Stimulated activated CD8-positive, alpha-beta memory T cell treated with anti-CD3 and anti-CD28 coated beads, Interleukin-2, amount 100 ng/mL, for 48 hours (primary cell): ENCODE measurements at places on chromosomes 2 and 18.

DNA sequence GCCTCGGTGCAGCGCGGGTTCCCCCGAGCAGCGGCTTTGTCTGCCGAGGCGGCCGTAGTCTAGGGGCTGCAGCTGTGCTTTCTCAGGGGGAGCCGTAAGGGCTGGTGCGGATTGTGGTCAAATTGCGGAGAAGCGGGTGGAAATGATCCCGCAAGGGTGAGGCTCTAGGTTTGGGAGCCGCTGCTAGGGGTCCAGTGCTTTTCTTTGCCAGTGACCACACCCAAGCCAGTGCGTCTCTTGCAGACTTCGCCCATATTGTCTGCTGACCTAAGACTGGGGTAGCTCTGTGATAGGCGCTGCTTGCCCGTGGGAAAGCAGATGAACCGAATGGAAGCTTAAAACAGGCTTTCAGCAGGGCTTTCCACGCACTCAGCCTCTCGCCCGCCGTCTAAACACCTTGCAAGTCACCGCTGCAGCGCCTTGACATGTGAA is 2.1 kb downstream of the DPYSL5 start:
- no peak for DNase-seq

DNA sequence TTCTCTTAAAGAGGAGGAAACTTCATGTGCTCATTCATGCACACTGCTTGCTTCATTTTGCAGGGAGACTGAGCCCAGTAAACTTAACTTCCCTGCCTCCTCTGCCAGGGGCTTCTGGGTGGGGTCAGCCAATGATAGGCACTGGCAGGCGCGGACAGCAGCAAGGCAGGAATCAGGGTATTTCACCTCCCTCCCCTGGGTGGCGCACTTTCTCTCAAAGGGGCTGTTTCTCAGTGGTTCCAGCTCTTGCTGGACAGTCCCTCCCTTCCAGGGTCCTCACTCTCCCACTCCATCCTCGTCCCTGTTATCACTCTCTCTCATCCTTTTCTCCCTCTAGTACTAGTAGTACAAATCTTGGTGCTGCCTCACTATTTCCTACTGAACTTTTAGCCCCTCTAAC is 320.5 kb upstream of the ZNF521 start:
- no peak for DNase-seq

DNA sequence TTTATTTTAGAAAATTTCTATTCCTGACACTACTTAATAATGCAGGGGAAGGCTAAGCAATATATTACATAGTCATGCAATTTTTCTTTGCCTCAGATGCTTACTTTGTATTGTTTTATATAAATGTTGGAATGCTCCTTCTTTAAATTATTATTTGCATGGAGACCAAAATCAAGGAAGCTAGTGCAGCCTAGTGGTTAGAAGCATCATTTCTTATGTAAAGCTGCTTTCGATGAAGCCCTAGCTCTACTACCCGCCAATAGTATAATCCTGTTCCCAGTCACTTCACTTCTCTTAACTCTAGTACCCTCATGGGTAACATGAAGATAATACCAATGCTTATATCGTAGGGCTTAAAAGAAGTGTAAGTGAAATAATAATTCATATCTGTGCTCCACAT is 198.9 kb downstream of the LRATD1 start:
- DNase-seq, result no peak

- DNase-seq, result no peak
These were observed 90.1 kb upstream of the CAVIN2 start for GRCh38 chr2:191936882-191937405.

DNA sequence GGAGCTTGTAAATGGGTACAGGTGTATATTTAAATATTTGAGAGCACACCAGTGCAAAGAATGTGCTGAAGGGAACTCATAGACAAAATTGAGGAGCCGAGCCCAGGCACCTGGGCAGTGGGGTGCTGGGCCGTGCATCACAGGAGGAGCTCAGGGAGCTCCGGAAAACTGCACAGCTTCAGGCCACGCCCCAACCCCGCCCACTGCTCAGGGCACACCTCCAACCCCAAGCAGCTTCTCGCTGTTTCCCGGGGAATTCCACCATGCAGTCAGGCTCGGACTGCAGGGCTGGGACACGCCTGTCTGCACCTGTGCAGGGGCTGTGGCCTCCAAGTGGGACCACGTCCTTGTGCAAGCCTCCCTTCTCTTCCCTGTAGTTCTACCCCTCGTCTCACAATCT is 243.0 kb downstream of the HDAC4 start:
- no peak for DNase-seq

- no peak for DNase-seq
These were observed 1.4 kb upstream of the CCDC85A start for GRCh38 chr2:56182420-56182819.

GRCh38 chr18:67705748-67706147 is 189.2 kb upstream of the DSEL start:
- no peak for DNase-seq

DNA sequence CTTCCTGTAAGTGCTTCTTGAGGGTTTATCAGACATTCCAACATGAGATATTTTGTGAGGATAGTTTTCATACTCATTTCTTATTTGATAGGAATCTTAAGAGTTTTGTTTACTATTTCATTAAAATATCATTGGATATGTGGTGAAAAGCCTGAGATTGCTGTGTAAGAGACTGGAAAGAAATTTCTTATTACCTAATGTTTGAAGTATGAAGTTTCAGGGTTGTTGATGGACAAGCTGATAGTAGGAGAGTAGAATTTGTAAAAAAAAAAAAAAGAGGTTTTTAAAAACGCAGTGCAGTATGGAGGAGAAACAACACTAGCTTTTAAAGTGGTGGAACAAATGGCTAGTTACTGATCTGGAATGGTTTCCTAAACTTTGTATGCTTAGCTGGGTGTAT is 7.7 kb downstream of the EPB41L5 start:
- DNase-seq, result no peak

DNA sequence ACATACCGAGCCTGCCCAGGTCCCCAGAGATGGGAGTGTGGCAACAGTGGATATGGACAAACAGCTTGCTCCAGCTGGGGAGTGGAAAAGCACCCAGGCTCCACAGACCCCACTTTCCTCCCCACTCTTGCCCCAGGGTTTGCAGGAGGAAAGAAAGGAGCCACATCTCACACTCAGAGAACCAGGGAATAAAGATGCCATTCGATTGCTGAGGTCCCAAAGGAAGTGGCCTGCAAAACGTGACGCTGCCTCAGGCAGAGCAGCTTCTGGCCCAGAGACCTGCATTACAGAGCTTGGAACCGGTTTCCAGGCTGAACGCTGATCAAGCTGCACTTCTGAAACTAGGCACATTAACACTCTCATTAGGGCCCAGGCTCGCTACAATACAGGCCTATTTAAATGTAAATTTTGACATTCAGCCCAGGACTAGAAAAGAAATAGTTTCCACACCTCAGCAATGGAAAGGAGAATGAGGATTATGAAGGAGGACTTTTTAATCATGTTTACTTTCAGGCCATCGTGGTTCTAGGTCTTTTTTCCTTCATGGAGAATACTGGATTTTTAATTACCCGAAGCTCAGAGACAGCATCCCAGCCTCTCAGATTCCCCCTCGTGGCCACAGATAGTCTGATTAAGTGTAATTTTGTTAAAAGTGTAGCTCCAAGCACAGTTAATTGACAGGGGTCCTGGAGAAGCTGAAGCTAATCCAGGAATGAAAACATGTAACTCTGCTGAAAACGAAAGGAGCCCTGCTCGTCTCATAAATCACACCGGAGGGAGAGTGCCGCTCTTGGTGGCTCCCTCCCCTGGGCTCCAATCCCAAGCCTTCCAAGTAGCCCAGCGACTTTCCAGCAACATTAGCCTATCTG is 221.3 kb upstream of the RAB6C start:
- DNase-seq, result no peak

- no peak for DNase-seq
These were observed 80.2 kb upstream of the BCL11A start for GRCh38 chr2:60633615-60634014.

- no peak for DNase-seq
These were observed 611.7 kb downstream of the TSN start for GRCh38 chr2:122366969-122367645.

GRCh38 chr18:75323821-75324585 is 103.5 kb downstream of the SMIM21 start:
- DNase-seq, result no peak

GRCh38 chr2:107072150-107072940 is 186.4 kb upstream of the ST6GAL2 start:
- DNase-seq, result no peak

- DNase-seq, result no peak
These were observed 55.3 kb upstream of the B3GNT2 start for GRCh38 chr2:62140426-62141141.

DNA sequence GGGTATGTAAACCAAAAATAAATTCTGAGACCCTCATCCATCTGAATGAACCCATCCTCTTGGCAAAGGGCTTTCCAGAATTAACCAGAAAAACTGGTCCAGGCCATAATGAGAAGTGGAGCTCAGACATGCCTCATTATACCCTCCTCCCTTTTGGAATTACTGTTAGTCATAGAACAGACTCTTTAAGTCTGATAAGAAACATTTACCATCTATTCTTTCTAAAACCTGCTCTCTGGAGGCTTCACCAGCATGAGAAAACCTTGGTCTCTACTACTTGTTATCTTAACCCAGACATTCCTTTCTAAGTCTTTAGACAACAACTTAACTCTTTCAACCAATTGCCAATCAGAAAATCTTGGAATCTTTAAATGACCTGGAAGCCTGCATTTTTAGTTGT is 82.8 kb downstream of the QPCT start:
- no peak for DNase-seq

- no peak for DNase-seq
These were observed 316.8 kb downstream of the RIT2 start for GRCh38 chr18:42798606-42799170.

GRCh38 chr2:63066265-63066664 is 15.6 kb downstream of the OTX1 start:
- no peak for DNase-seq

DNA sequence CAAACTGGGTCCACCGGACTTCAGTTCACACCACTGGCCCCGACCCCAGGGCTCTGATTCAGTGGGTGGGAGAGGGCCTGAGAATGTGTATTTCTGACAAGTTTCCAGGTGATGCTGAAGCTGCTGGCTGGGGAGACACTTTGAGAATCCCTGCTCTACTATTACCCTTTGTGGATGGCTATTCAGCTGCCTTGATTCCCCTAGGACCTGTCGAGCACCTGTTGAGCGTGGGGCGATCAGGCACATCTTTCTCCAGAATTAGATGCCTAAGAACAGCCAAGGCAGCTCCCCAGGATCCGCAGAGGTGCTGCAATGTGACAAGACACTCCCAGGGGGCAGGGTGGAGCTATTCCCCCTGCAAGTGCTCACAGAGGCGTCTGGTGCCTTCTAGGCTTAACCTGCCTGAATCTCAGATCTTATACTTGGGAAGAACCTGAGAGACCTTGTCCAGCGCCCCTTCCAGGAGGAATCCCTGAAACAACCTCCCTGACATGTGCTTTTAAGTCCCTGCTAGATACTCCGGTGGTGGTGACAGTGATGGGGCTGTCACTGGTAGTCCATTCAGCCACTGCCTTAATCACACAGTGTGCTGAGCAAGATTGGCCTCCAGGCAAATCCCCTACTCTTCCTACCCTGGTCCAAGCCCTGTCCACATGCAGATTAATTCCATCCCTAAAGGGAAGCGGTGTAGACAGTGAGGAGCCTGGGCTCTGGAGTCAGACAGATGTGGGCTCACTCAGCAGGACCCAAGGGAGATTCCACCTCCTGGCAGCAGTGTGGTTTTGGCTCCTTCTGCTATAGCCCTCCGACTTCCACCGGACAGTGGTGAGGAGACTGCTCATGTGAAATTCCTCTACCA is 43.4 kb upstream of the OTOF start:
- no peak for DNase-seq

DNA sequence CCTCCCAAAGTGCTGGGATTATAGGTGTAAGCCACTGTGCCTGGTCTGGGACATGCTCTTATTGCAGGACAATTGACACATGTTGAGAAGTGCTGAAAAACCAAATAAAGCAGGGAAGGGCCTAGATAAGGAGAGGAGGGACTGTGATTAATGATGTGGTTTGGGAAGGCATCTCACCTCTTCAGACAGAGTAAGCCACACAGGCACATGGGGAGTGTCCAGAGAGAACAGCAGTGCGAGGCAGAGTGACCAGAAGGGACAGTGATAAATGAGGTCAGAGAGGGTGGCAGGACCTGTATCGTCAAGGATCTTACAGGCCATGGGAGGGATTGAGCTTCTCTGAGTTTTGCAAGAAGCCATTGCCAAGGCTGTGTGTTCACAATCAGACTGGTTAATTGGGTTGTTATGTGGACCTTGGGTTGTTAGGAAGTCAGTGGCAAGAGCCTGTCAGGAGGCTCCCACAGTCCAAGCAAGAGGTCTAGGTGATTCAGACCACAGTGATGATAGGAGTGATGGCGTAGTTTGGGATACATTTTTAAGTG is 58.5 kb downstream of the EIF5B start:
- no peak for DNase-seq

GRCh38 chr18:22846088-22846683 is 86.9 kb upstream of the RBBP8 start:
- DNase-seq, result no peak

DNA sequence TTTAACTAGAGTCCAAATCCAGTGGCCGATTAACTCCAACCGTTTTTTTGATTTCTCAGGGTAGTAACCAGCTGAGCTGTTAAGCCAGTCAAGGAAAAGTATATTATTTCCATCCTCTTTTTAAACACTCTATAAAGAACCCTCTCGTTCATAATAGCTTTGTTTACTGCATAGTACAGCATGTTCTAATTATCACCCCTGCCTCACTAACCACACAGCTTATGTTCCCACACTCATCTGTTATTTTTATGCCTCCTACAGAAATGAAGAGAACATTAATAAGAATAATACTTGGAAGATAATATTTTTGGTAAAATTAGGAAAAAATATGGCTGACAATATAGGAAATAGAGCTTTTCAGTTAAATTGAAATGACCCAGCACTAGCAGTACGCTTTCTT is 2132.8 kb upstream of the CELF4 start:
- no peak for DNase-seq

DNA sequence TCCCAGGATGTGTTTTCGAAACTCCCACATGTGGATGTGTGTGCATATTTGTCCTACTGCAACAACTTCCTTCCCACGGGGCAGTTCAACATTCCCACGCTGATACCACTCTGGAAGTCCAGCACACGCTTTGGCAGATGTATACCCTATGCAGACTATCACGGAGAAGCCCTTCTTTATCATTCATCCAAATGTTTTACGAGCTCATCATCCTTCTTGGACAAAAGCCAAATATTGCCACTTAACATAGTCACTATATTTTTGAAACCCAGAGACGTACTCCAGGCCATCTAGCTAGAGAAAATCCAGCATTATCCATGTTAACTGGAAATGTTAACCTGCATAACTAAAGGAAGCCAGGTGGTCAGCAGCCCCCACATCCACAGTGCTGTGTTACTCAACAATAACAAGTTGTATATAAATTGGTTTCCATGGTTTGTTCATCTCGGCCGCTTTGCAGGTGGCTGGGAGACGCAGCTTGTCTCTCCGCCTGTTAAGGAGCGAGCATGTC is 131.5 kb downstream of the ZNF532 start:
- DNase-seq, result no peak

- no peak for DNase-seq
These were observed 5.2 kb downstream of the FHOD3 start for GRCh38 chr18:36302676-36303075.
